GM12891 (cell line): ENCODE measurements at places on chromosomes 7 and 10.
A peak's percentile ranks its signal among the peaks of the same experiment; 100 is the strongest.

GRCh38 chr10:65413001-65413400, 1512.8 kb upstream of the LRRTM3 start:
- no peak for DNase-seq

DNA sequence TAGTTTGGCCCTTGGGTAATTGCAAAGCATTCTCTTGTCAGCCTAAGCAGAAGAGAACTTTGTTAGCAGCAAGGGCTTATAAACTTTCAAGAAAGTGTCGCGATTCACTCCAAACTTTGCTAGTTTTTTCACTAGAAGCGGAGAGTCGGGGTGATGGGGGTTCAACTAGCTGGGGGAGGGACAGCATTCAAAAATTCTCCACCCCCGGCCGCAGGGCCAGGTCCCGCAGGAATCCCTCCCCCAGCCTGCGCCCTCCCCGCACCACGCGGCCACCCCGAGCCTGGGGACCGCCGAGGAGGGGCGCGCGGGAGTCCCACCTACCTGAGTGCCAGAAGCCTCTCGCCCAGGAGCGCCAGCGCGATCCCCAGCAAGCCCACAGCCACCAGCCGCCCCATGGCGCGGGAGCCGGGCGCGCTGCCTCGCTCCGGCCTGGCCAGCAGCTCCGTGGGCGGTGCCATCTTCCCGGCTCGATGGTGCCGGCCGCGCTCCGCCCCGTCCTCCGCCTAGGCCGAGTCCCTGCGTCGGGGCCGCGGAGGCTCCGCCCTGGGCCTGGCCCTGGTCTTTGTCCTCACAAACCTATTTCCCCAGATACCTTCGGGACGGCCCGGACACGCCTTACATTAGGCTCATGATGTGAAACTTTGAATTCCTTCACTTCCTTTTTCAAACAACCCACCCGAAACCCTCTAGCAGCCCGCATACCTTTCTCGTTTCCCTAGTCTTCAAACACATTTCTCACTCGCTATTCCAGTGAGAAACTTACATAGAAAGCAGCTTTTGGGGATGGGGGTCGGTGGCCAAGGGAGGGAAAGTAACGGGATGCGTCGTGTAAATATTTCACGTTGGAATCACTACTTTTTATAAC, at the start of gene PON2:
PON2 (minus strand) TSS at position 472 of the 865 bp plus-strand sequence; CDS start at position 395, 77 bp downstream.
- peak; percentile 57 for DNase-seq

DNA sequence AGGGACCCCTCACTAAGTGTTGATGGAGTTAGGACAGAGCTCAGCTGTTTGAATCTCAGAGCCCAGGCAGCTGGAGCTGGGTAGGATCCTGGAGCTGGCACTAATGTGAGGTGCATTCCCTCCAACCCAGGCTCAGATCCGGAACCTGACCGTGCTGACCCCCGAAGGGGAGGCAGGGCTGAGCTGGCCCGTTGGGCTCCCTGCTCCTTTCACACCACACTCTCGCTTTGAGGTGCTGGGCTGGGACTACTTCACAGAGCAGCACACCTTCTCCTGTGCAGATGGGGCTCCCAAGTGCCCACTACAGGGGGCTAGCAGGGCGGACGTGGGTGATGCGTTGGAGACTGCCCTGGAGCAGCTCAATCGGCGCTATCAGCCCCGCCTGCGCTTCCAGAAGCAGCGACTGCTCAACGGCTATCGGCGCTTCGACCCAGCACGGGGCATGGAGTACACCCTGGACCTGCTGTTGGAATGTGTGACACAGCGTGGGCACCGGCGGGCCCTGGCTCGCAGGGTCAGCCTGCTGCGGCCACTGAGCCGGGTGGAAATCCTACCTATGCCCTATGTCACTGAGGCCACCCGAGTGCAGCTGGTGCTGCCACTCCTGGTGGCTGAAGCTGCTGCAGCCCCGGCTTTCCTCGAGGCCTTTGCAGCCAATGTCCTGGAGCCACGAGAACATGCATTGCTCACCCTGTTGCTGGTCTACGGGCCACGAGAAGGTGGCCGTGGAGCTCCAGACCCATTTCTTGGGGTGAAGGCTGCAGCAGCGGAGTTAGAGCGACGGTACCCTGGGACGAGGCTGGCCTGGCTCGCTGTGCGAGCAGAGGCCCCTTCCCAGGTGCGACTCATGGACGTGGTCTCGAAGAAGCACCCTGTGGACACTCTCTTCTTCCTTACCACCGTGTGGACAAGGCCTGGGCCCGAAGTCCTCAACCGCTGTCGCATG, 5.2 kb downstream of the CHPF2 start:
- DNase-seq, result no peak

GRCh38 chr10:76550806-76551205, 1086.8 kb downstream of the KCNMA1 start:
- no peak for DNase-seq

DNA sequence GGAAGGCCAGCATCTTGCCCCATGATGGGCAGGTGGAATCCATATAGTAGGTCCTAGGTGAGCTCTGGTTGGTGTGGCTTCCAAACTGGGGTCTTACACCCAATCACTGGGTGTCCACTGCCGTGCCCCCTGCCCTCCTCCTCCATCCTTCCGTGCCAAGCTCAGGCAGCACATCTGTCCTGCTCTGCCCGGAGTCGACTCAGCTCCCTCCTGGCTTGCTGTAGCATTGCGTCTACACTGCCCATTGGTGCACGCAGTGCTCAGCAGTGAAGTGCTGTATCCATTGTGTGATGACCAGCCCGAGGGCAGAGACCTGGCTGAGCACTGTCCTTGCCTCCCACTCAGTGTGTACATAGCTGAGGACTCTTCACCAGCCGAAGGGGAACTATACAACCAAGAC, 148.4 kb downstream of the ADAM12 start:
- DNase-seq, result no peak
